Urinary bladder (tissue), 4 donors: ENCODE measurements at places on chromosomes 13 and 19. TPM values are rescaled to one million over a fixed set of nuclear protein-coding genes. Genes with fewer than 3 reads are reported as not detected.

DNA sequence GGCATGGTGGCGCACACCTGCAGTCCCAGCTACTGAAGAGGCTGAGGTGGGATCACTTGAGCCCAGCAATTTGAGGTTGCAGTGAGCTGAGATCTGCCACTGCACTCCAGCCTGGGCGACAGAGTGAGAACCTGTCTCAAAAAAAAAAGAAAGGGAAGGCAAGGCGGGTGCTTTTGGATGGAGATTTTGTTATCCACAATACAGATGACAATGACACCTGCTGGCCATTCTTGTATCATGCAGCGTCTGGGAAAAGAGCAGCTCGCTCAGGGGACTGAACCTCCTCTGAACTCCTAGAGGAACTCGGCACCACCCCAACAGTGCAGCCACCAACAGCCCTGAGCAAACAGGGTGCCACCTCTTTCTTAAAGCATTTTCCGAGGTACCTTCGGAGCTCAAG, 22.8 kb downstream of the HAUS8 start:
- DNase-seq, result no peak

- DNase-seq, result no peak
These were observed 7.4 kb upstream of the PGLS start for GRCh38 chr19:17504030-17504429.

GRCh38 chr19:36775768-36776167, 3.2 kb upstream of the ZNF850 start:
- no peak for DNase-seq

DNA sequence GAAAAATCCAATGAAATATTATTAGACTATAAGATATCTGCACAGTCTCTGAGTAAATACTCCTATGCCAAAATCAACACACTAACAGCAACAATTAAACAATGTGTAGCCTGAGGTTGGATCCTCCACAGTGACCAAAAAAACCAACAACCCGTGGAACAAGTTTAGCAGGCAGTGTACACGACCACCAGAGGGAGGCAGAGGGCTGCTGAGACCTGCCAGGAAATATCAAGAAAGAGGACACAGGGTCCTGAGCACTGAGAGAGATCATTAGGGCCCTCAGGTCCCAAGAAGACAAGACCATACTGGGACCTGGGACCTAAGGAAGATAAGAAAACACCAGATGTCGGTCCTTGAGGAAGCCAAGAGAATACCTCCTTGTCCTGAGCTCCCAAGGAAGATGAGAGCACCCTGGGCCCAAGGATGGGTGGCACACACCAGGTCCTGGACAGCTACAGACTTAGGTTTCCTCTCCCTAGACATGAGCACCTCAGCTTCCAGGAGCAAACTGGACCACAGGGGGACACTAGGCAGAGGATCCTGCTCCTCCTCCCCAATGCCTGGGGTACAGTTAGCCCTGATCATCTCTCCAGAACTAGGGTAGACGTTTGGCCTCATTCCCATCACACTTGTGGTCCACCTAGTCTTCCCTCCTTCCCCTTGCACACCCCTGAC, 822 bp upstream of the ZNF274 start:
- no peak for DNase-seq

- DNase-seq, result no peak
These were observed 1.7 kb upstream of the ZNF865 start for GRCh38 chr19:55603581-55604292.

The RASGRP4 gene
- 0.95 TPM for total RNA-seq

- no peak for DNase-seq
These were observed 677.3 kb upstream of the PCDH20 start for GRCh38 chr13:62092949-62093348.

The PRR19 gene
- not detected for total RNA-seq

The DACH1 gene
- 26.4 TPM for total RNA-seq

GRCh38 chr19:38706792-38707511, 37.3 kb downstream of the CAPN12 start:
- no peak for DNase-seq

GRCh38 chr13:26497968-26498511, 59.4 kb upstream of the WASF3 start:
- DNase-seq, result no peak

The FCAR gene
- not detected for total RNA-seq

DNA sequence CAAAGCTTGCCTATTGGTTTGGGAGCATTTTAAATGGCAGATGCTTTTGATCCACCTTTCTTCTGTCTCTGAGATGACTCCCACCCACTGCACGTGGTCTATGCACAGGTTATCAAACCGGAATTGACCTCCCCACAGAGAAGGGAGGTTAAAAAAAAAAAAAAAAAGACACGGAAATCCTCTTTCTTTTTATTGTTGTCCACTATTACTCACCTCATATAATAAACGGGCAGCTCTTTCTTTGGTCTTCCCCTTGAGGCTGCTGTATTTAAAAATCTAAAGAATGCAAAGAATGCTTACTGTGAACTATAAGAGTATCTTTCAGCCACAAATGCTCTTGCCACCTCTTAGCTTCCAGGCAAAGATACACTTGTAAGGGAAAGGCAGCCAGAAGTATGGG, 329.7 kb downstream of the NDFIP2 start:
- DNase-seq, result no peak

DNA sequence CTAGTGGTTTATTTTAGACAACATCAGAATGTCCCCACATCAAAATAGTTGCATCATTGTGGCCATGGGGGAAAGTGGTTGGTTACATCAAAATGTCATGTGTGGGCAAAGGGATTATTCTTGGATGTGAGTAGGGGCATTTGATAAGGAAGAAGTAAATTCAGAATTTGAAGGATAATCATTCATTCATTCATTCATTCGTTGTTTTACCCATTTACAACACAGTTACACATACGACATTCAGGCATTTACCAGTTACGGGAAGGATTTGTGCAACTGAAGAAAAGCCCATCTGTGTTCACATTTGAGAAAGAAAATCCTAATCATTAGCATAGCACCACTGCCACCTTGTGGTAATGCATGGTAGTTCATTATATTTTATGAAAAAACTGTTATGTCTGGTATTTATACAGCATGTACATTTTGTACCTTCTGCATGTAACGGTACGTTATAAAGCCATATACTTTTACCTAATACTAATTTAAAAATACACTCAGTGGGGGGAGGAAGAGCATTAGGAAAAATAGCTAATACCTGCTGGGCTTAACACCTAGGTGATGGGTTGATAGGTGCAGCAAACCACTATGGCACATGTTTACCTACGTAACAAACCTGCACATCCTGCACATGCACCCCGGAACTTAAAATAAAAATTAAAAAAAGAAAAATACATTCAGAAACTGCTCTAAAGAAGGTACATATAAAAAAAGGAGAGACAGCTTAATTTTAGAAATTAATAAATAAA, 62.1 kb downstream of the DGKH start:
- peak; percentile 64 for DNase-seq

DNA sequence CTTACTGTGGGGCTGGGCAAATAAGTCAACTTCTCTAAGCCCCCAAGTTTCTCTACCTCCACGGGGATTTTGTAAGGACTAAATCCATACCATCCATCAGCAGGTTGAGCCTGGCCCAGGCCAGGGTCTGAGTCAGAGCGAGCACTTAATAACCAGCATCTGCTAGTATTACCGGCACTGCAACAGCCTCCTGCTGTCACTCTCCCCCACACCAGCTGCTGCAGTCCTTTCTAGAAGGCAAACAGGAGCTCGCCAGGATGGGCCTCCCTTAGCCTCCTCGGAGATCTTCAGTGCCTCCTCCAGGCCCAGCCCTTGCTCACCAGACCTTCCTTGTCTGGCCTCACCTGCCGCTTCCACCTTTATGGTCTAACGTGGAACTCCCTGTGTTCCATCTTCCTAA, 3.2 kb downstream of the NAPA start:
- no peak for DNase-seq

The MIR17HG gene
- total RNA-seq, result 9.0 TPM
